CD4-positive, alpha-beta T cell treated with Interleukin-6 for 4 hours (primary cell): ENCODE measurements at places on chromosomes 3 and 15.
A peak's percentile ranks its signal among the peaks of the same experiment; 100 is the strongest.

GRCh38 chr3:186929186-186929585 is 1.1 kb upstream of the ST6GAL1 start:
- DNase-seq: no peak

DNA sequence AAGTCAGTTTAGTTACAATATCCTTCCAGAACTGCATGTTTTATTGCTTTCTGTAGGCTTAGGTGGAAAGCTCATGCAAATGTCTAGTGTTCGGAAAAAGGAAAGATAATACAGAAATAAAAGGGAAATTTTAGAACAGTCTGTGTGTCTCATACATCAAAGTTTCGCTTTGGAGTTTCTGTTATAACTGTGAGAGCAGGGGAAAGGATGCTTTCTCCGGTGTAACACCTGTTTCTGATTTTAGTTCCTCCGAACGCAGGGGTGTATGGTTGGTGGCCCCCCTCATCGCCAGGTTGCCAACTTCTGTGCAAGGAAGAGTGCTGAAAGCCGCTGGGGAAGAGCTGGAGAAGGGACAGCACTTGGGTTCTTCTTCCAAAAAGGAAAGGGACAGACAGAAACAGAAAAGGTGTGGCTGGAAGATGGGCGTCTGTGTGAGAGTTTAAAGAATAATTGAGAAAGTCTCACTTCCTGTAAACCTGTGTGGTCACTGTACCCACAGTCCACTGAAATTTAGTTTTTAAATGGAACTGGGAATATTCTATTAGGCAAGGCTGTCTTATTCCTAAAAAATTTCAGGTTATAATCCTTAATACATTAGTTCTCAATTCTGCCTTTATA is 6.7 kb downstream of the P2RY12 start:
- no peak for DNase-seq

DNA sequence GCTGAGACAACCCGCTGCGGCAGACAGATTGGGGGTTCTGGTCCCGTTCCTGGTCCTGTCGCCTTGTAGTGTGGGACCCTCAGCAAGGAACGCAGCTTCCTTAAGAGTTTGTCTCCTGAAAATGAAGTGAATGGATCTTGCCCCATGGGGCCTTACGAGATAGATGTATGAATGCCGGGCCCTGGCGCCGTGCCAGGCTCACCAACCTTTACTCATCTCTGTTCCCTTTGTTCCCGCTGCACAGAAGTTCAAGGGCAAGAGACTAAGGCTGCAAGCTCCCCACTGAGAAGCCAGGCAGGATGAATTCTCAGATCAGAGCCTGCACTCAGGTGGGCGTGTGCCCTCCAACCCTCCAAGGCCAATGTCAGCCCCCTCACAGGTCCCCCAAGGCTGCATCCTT is 162.7 kb upstream of the IQSEC1 start:
- no peak for DNase-seq

DNA sequence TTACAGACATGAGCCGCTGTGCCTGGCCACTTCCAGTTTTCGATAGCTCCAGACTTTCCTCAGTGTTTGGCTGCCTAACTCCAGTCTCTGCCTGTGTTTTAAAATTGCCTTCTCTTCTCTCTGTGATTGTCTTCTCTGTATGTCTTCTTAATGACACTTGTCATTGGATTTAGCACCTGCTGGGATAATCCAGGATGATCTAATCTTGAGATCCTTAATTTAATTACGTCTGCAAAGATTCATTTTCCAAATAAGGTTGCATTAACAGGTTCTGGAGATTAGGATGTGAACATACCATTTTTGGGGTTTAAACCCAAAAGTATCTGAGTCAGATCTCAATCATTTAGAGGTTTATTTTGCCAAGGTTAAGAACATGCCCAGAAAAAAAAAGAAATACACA is 222.2 kb upstream of the PDZRN3 start:
- no peak for DNase-seq

- DNase-seq: no peak
Observed at GRCh38 chr3:57078635-57079473, 18.4 kb downstream of the SPATA12 start.

DNA sequence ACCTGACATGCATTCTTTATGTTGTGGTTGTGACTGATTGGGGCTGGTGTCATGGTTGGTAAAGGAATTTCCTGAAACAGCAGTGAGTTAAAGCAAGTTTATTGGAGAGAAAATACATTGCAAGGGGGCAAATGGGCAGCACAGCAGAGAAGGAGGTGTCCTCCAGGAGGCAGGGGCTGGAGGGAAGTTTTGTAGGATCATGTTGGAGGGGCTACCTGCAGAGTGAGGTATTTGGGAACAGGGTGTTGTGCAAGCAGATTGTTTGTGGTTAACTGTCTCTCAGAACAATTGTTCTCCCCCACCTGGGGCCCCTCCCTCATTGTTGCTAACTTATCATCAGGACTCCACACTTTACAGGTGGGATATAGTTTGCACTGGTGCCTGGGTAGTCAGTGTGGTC is 196.0 kb downstream of the NSUN3 start:
- no peak for DNase-seq

DNA sequence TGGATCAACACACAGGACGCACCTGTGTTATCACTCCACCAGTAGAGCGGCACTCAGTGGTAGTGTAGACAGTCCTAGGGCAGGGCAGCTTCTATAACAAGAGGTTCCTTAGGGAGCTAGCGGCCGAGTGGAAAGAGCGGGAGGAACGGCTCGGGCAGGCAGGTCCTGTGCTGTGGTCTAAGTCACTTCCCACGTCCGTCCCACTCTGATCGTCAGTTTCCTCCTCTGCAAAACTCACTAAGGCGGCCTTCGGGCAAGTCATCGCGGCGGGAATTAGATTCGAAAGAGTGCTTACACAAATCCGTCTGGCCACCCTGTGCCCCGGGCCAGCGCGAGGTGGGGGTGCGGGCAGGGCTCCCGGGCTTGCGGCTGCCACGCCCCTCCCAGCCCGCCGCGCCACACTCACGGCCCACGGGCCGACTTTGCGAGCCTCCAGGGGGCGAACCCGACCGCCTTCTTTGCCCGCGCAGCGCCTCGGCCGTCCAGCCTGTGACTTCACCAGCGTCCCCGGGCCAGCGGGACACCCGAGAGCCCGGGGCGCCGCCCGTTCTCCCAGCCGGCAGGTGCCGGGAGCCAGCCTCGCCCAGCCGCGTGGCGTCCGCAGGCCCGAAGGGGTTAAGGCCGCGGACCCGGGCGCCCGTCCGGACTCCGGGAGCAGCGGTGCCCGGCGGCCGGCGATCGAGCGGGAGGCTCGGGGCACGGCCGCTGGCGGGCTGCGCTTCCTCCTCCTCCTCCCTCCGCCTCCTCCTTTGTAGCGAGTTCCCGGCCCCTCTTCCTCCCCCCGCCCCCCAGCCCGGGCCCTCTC is 416 bp upstream of the CORO2B start:
- DNase-seq: peak; percentile 19

GRCh38 chr15:89836267-89837133 is 21.8 kb upstream of the ANPEP start:
- DNase-seq: no peak

DNA sequence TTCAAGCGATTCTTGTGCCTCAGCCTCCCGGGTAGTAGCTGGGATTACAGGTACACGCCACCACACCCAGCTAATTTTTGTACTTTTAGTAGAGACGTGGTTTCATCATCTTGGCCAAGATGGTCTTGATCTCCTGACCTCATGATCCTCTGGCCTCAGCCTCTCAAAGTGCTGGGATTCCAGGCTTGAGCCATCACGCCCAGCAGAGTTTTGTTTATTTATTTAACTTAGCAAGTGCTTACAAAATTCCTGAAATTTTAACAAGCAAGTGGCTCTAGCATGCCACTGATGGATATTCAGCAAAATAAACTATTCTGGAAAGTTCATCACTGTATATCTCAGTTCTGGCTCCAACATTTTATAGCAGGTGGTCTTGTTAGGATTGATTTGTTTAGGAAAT is 585.9 kb downstream of the OTOL1 start:
- no peak for DNase-seq

- DNase-seq: no peak
Observed at GRCh38 chr3:115713284-115713683, 90.0 kb downstream of the GAP43 start.

DNA sequence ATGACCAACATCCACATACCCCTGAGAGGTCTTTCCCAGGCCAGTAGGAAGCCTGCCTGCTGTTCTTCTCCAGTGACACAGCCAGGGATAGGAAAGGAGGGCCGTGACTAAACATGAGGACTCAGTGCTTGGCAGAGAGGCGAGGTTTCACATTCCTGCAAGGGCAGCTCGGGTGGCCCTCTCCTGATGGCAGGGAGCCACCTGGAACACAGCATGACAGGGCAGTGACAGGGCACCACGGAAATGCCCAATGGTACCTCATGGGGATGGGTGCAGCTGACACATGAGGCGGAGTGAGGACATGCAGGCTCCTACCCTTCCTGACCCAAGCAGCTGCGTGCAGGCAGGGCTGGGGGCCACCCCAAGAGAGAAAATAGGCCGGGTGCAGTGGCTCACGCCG is 7.4 kb upstream of the TGM5 start:
- no peak for DNase-seq

GRCh38 chr3:194097141-194097882 is 38.6 kb upstream of the HES1 start:
- no peak for DNase-seq

DNA sequence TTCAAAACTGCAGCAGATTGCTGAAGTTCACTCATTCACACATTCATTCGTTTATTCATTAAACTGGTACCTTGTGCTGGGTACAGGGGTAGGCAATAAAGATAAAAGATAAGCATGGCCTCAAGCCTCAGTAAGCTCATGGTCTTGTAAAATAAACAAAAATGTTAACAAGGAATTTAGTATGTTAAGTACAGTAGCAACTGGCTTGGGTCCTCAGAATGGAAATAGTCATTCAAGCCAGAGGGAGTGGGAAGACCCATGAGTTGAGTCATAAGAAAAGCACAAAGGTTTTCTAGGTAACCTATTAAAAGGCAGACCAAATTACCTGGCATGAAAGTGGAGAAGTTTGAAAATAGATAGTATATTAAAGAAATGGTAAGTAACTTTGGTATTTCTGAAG is 163.3 kb downstream of the CDIN1 start:
- no peak for DNase-seq

- no peak for DNase-seq
Observed at GRCh38 chr3:63328365-63328764, 50.3 kb downstream of the SYNPR start.

DNA sequence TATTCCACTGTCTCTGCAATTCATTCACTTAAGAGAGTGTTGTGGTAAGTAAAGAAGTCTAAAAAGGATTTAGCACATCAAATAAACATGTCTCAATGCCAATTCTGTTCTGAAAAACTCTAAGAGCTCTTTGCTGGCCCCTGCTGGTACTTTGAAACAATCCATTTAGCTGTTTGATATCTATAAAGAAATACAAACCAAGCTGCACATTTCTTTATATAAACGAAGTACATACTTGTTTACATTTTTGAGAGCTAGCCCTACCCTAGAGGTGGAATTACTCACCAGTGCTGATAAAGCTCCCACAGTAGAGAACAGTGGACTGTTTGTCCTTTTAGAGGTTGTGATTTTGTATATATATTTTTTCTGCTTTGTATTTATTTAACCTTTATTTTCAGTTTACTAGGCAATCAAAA is 75.5 kb downstream of the NEDD4 start:
- peak; percentile 6 for DNase-seq

- no peak for DNase-seq
Observed at GRCh38 chr3:65953881-65954733, 84.6 kb downstream of the MAGI1 start.

DNA sequence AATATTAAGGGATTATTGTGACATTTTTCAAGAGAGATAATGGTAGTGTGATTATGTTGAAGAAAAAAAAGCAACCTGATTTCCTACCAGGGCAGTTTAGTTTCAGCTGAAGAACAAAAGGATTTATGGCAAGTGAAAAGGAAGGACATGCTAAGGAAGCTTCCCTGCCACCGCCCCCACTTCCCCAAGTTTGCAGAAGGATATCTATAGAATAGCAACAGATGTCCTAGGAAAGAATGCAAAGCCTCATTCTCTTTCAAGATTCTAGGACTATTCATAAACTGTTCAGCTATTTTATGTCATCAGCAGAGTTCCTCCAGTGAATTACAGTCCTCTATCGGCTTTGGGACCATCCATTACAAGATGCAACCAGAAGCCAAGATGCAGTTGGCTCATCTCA is 160.8 kb downstream of the SATB1 start:
- no peak for DNase-seq

GRCh38 chr3:61946570-61947324 is 385.4 kb downstream of the PTPRG start:
- DNase-seq: no peak

DNA sequence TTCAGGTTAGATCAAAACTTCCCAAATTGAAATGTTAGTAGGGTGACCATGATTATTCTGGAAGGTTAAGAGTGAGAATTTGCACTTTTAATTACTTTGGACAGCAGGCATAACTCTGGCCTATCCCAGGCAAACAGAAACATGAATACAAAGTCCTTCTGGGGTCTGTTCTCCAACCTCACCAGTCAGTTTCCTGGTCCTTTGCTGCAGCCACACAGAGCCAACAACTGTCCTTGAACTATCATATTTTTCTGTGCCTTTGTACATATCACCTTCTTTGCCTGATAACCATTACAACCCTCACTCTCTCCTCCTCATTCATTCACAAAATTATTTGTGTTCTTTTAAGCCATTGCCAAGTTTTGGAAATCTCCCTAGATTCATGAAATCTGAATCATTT is 126.0 kb upstream of the GBE1 start:
- no peak for DNase-seq

DNA sequence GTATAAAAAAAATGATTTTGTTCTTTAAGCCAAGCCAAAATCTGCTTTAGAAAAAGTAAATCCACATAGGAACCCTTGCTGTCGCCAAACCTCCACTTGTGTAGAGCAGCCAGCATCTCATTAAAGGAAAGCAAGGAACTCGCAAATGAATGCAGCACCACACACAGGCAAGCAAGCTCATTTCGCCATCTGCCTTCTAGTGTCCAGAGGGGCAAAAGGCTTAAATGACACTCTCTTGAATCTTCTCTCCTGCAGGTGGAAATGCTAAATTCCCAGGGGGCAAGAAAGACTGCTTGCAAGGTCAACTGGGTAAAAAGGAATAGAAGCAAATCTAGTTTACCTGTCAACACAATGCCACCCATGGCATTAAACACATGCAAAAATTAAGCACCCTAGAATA is 2.4 kb downstream of the MB21D2 start:
- DNase-seq: no peak

- DNase-seq: no peak
Observed at GRCh38 chr15:52438047-52438446, 90.6 kb downstream of the MYO5A start.

DNA sequence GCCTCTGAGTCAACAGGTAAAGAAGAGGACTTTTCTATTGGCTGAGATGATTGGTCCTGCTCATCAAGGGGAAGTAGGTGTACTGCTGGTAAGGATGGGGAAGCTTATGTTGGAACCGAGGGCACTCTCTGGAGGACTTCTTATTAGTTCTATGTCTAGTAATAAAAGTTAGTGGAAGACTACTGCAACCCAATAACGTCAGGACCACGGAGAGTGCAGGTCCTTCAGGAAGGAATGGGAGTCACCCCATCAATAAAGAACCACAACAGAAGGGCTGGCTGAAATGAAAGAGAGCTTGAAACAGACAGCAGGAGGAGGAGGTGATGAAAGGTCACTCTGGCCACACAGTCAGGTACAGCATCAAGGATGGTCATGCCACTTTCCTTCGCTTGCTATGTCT is 68.8 kb upstream of the PRR23E start:
- DNase-seq: no peak

GRCh38 chr15:43493703-43494472 is 932 bp upstream of the TP53BP1 start:
- no peak for DNase-seq

- no peak for DNase-seq
Observed at GRCh38 chr15:63369781-63370180, 11.9 kb downstream of the CA12 start.
